GM19239 (cell line): ENCODE measurements at places on chromosomes 1 and 21.

GRCh38 chr1:212700892-212701819, 1.5 kb upstream of the BATF3 start:
- no peak for DNase-seq

- DNase-seq = no peak
Observed at GRCh38 chr1:185483664-185484450, 166.8 kb upstream of the IVNS1ABP start.

GRCh38 chr1:84940481-84940880, 47.5 kb upstream of the LPAR3 start:
- no peak for DNase-seq

DNA sequence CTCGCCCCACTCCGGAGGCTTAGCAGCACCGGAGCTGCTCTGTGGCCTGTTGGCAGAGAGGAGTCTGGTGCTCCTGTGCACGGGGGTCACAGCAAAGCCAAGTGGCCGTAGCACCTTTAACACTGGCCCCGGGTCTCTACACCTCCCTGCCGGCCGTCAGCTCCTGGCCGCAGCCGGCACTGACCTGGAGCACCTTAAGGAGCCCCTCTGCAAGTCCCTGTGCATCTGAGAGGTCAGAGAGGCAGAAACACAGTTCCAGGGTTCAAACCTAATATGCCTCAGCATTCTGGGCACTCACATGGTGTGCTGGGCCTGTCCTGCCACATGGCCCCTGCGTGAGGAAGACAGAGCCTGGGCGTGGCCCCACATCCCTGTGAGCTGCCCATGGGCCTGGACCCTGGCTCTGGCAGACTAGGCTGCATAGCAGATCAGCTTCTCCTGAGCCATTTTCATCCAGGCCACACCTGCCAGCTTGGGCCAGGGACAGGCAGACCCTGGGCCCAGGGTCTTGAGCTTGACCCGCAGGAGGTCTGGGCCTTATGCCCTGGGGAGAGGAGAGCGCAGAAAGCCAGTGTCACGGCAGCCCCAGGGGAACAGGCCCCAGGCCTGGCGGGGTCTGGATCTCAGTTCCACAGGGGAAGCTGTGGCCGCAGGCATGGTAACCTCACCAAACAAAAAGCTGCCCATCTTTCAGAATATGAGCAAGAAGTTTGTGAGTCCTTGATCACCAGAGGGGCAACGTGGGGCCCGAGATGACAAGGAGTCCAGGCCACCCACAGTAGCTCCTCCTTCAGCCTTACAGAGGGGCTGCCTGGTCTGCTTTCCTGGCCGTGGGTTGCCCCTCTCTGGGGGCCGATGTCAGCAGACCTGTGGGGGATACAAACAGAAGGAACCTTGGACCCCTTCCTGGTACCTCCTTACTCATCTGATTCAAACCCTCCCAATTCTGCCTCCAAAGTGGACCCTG, 146.0 kb upstream of the COL6A1 start:
- no peak for DNase-seq

DNA sequence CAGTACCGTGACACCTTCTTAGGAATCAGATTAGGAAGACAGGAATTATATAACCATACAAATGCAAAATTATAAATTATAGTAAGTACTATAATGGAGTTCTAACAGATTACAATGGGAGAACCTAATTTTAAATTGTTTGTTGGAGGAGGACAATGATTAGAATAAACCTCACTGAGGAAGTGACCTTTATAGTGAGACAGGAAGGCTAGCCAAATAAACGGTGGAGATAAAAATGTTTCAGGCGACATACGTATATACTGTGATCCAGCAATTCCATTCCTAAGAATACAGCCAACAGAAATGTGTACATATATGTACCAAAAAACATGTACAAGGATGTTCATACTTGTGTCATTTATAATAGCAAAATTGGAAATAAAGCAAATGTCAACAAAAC, 15.2 kb downstream of the SYNJ1 start:
- DNase-seq = no peak

- no peak for DNase-seq
Observed at GRCh38 chr1:8212580-8213031, 105.3 kb upstream of the SLC45A1 start.

- peak; percentile 98 for DNase-seq
Observed at GRCh38 chr21:44297525-44298290, 2.1 kb upstream of the PFKL start.

- no peak for DNase-seq
Observed at GRCh38 chr1:212512816-212513559, 80.3 kb downstream of the NENF start.

DNA sequence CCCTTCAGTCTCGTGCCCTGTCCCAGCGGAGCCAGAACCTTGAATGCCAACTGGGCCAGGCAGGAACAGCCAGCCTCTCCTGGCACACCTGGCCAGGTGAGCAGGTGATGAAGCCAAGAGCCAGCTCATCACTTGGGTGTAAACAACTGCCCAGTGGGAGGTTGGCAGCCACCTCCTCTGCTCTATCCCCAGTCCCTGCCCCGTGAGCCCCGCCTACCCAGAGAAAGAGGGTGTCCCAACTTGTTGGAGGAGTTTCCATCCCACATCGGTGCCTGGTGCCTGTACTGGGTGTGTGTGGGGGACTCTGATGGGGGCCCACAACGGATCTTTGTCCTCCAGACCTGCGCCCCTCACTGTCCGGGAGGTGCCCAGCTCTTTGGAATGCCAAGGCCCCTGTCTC, 17.8 kb upstream of the FAM131C start:
- DNase-seq = no peak

DNA sequence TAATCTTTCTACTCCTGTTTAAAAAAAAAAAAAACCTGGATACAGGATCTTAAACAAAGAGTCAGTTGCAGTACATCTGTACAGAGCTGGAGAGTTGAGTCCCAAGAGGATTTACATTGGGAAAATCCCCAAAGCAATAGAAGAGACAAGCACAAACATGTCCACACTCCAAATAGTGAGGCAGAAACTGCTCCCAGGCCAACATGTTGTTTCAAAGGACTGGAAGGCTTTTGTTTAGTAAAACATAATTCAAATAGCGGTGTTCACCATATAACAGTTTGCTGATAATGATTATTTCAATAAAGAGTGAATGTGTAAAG, 425.4 kb downstream of the ADGRL2 start:
- DNase-seq = no peak

DNA sequence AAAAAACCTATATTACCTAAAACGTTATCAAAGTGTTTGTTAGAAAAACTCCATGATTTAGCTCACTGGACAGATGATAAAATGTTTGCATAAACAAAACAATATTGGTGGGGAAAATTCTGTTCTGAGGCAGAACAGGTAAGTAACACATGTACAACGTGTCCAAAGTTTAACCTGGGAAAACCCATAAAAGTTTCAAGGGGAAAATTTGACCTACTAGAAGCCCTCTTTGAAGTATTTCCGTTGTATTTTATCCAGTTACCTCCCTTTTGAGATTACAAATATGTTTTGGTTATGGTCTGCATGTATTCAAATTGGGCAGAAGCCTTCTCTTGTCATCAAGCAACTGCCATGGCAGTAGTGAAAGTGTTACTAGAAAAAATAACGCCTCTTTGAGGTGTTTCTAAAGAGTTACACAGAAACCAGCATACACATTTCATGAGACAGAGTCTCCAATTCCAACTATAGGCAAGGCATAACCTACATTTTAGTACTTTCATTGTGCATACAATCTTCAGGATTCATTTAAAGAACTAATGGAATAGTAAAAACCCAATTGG, 58.0 kb upstream of the PDC start:
- no peak for DNase-seq

GRCh38 chr1:234270581-234271242, 102.5 kb upstream of the COA6 start:
- no peak for DNase-seq

- no peak for DNase-seq
Observed at GRCh38 chr1:50292276-50292675, 131.0 kb downstream of the DMRTA2 start.

GRCh38 chr1:44777969-44778635, 2.8 kb downstream of the RPS8 start:
- no peak for DNase-seq

- DNase-seq = no peak
Observed at GRCh38 chr1:31588751-31589515, 12.6 kb downstream of the TINAGL1 start.

DNA sequence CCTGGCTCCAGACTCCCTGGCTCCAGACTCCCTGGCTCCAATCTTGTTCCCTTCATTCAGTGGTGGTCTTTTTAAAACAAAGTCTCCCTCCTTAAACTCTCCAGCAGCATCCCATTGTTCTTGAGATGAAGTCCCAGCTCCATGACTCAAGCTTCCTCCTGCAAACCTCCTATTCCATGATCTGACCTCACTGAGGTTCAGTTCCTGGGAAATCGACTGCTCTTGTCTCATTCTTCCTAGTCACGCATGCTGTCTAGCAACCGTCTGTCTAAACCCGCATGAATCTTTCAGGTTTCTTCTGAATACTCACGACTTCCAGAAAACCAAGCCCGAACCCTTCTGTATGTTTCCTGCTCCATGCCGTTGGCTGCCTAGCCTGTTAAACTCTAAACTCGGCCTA, 91.9 kb downstream of the RAVER2 start:
- no peak for DNase-seq

GRCh38 chr1:14600405-14601112, 2.1 kb downstream of the KAZN start:
- no peak for DNase-seq

DNA sequence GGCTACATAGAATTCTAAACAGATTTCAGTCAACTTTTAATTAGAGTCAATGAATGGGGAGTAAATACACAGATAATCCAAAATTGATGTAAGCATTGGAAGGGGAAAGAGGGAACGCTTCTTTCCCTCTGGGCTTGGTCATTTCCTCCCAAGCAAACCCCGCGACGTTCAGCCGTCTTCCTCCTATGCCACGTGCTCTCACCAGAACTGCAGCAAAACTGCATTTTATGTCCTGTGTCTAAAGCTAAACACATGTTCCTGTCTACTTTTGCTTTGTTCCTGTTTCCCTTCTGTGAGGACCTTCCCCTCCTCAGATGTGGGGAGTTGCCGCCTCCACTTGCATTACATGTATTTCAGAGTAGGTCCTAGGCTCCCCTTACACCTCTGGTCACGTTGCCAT, 27.2 kb downstream of the UTP25 start:
- DNase-seq = no peak

DNA sequence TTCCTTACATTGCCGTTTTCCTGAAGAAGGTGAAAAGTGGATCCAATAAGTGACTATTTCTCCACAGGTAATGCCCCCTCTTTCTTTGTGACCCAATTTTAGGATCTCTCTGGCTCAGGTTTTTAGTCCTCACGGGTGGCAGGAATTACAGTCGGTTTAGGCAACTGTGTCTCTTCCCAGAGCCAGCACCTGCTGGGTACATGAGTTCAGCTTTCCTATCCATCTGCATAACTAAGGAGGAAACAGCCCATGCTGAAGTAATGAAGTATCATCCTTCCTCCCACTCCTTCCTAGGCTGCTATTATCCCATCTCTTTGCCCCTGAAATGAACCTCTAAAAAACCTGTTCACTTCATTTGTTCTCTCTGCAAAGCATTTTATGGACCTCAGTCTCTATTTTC, 544.6 kb downstream of the NEGR1 start:
- no peak for DNase-seq

DNA sequence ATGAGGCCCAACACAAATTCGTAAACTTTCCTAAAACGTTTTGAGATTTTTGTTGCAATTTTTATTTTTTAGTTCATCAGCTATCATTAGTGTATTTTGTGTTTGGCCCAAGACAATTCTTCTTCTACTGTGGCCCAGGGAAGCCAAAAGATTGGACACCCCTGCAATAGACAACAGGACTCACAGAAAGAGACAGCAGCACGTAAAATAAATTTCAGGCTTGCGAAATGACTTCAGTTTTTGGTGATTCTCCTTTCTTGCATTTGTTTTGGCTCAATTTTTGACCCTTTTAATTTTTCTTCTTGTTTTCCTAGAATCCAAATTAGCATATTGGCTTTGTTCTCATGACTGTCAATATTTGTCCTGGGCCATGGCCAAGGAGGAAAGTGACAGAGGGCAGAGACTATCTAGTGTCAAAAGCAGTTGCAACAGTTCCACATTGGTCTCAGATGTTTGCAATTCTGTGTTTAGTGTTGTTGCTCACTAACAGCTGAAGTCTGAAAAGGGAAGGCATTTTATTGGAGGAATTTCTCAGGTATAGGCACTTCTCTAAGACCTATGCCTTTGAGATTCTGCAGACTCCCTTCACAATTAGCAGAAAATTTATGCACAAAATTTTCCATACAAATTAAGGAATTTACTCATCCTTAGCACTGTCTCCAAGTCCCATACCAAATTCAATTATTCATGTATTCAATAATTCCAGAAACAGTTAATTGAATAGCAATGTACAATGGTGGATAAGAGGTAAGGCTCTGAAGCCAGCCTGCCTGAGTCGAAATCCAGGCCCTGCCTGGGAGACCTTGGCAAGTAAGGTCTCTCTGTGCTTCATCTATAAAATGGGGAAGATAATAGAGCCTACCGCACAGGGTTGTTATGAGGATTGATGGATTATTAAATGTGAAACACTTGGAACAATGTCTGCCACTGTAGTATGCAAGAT, 160.9 kb upstream of the IVNS1ABP start:
- no peak for DNase-seq

DNA sequence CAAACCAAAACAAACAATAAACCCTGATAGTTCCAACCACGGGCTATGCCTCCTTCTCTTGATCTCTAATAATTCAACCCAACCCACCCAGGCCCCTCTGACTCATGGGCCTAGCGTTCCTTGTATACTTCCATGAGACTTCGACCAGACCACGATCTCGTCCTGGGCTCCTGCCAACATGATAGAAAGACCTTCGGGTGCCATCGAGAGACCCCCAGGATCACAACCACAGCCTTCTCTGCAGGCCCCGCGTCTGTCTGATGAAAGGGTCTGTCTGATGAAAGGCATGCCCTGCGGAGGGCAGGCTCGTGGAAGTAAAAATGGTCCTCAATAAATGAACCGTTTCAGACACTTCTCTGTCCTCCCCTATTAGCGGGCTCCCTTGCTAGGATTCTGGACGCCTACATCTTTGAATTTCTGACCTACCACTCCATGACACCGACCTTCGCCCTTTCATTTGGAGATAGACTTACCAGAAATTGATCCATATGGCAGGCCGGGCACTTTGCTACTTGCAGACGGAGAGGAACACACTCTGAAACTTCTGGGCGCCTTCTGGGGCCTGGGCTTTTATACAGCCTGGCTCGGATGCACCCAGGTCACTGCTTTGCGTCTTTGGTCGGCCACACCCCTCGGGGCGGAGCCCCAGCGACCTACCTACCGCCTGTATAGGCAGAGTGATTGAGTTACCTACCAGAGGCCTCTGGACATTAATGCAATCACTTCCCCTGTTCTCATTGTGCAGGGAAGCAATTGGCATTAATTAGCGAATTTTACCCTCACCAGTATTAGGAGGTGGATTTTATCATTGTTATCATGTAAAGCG, 5.3 kb upstream of the KLF18 start:
- no peak for DNase-seq

DNA sequence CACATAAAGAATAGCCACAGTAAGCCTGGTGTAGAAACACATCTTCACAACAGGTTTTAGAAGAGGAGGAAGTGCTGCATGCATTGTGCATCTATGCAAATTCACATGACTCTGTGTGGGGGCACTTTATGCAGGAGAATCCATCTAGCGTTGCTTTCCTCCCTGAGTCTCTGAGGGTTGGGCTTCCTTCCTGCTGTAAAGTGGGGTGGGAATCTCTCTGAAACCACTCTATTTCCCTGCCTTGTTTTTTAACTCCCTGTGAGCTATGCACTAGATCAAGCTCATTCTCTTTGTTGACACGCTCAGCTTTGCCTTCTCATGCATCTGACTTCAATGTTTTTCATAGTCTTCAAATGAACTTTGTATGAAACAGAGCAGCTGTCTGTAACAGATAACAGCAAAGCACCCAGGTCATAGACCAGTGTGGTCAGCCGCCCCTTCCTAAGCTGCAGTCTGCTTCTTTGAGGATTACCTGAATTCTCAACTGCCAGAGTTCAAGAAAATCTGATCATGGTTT, 102.7 kb upstream of the DPH5 start:
- DNase-seq = no peak
